ENCODE measurements at places on chromosomes 3 and 15. TPM values are rescaled to one million over a fixed set of nuclear protein-coding genes. Genes with fewer than 3 reads are reported as not detected.

SLC38A3 gene
- 0.35 TPM for total RNA-seq

PLCH1 gene
- total RNA-seq: 0.10 TPM

PLEKHO2 gene
- total RNA-seq: 9.2 TPM

GOLGA8G gene
- 0.46 TPM for total RNA-seq

BLM gene
- total RNA-seq: 7.5 TPM

CLDN16 gene
- not detected for total RNA-seq

SPINK8 gene
- not detected for total RNA-seq

C3orf49 gene
- total RNA-seq: not detected

KLHDC8B gene
- total RNA-seq: 7.3 TPM

ARGFX gene
- total RNA-seq: not detected

HDC gene
- 4.3 TPM for total RNA-seq

FBLN2 gene
- total RNA-seq: 5.8 TPM

ALG3 gene
- total RNA-seq: 25.0 TPM

Measured in T-cell (primary cell).